ENCODE measurements at places on chromosomes 3 and 15. TPM values are rescaled to one million over a fixed set of nuclear protein-coding genes. Genes with fewer than 3 reads are reported as not detected.

ACVR2B gene
- 1.2 TPM for total RNA-seq

DNA sequence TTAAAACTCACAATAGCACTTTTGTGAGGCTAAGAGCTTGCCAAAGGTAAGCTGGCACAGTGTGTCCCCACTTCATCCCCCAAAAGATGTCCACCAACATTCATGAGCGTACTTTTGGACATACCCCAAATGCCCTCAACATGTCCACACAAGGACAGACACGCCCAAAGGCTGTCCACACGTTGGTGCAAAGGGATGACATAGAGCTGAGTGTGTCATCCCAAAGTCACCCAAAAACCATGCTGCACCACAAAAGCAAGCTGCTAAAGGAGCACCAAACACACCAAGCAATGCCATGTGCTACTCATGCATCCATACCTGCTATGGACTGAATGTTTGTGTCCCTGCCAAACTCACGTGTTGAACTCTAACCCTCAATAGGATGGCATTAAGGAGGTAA lies 57.9 kb downstream of the KLF13 start:
- H3K4me1 ChIP-seq = peaks cover 20% of the 10 kb centered on the region
- no peak overlapping the region for H3K27ac ChIP-seq
- no peak for DNase-seq
- H3K4me3 ChIP-seq = no peak overlapping the region
- H3K36me3 ChIP-seq = peaks cover 12% of the 10 kb centered on the region
- no peaks in the 10 kb centered on the region for H3K27me3 ChIP-seq

DNA sequence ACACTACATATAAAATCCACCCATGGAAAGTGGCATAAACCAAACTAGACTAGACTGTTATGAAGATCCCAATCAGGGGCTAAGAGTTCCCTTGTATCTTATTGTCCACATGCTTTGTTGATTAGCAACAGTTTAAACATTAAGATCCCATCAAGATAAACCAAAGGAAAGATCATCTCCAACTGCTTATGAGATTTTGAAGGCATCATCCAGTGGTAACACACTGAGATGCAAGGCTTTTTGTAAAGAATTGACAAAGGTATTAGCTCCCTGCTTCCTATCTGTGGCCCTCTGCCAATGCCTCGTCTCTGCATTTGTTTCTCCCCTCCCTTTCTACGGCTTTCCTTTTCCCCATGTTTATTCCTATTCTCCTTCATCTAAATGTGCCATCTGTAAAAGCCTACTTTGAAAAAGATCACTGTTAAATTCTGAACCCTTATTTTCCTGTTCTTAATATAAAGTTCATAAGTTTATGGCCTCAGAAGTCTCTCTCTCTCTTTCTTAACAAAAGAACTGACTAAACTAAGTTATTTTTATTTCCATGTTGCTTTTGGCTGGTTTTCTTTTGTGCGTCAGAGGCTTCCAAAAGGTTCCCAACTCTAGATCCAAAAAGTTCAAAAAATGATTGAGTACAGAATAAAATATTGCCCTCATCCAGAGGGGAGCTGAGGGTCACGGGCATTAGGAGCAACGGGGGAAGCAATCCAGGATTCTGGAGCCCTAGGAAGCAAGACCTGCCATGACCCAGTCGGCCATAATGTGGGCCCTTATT lies 5.5 kb downstream of the PLD1 start:
- no peaks in the 10 kb centered on the region for H3K36me3 ChIP-seq
- peak overlapping the region; percentile 33 for H3K4me3 ChIP-seq
- no peak for DNase-seq
- H3K27me3 ChIP-seq = no peaks in the 10 kb centered on the region

DNA sequence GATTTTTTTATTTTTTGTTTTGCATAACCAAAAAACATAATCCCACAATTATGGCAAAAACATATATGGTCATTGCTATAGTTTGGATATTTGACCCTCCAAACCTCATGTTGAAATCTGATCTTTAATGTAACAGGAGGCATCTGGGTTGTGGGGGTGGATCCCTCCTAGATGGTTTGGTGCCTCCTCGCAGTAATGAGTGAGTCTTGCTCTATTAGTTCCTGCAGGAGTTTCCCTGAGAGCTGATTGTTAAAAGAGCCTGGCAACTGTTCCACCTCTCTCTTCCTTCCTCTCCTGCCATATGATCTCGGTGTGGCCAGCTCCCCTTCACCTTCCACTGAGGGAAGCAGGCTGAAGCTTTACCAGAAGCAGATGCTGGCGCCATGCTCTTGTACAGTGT lies 33.2 kb upstream of the TRIM59 start:
- peaks cover 65% of the 10 kb centered on the region for H3K4me1 ChIP-seq
- H3K4me3 ChIP-seq = no peak overlapping the region
- H3K27me3 ChIP-seq = no peaks in the 10 kb centered on the region
- no peak for DNase-seq

EXD1 gene
- total RNA-seq = not detected

DNA sequence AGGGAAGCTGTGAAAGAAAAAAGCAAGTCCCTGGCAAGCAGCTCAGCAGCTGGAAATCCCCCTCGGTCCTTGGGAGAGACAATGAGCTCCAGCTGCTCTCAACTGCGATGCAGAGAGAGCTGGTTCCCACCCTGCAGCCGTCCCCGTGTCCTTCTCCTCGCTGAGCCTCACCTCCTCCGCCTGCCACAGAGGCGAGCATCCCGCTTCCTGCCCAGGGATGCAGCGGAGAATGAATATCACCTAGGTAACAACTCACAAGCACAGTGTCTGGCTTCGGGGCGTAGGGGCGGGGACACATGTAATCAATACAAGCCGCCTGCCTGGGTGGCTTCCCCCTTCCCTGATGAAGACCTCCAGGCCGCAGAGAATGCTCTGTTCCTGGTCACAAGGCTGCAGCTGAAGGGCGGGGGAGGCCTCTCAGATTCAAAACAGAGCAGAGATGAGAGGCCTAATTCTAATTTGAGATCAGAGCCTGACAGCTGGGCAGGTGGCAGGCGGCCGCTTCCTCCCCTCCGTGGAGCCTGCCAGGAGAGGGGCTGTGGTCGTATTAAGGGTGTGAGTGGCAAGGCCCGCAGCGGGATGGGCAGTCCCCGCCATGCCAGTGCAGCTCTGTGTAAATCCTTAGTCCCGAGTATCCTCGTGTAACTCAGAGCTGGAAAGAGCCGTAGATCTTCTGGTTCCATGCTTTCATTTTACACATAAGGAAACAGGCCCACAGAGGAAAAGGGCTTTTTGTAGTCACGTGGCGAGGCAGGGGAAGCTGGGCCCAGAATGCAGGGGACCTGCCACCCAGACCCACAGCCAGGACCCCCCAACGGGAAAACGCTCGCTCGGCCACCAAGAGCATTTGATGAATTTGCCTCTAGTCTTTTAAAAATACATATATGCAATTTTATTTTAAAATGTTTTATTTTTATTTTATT lies 24.3 kb downstream of the ZDHHC19 start:
- no peaks in the 10 kb centered on the region for H3K36me3 ChIP-seq
- no peaks in the 10 kb centered on the region for H3K4me1 ChIP-seq
- peaks cover 24% of the 10 kb centered on the region for H3K27me3 ChIP-seq

DVL3 gene
- total RNA-seq = 72.8 TPM

SLC12A1 gene
- not detected for total RNA-seq

- H3K27me3 ChIP-seq = no peaks in the 10 kb centered on the region
- no peak for DNase-seq
- no peaks in the 10 kb centered on the region for H3K36me3 ChIP-seq
- peak overlapping the region; percentile 49 for H3K4me3 ChIP-seq
- H3K4me1 ChIP-seq = peaks cover 54% of the 10 kb centered on the region
- peak overlapping the region; percentile 44 for H3K27ac ChIP-seq
Measured at GRCh38 chr3:69855436-69856162, 116.3 kb downstream of the MITF start.
